GM12891 (cell line): ENCODE measurements at places on chromosomes 7 and 10.
A peak's percentile ranks its signal among the peaks of the same experiment; 100 is the strongest.

- no peak for DNase-seq
Observed at GRCh38 chr7:105353752-105354328, 34.9 kb downstream of the SRPK2 start.

DNA sequence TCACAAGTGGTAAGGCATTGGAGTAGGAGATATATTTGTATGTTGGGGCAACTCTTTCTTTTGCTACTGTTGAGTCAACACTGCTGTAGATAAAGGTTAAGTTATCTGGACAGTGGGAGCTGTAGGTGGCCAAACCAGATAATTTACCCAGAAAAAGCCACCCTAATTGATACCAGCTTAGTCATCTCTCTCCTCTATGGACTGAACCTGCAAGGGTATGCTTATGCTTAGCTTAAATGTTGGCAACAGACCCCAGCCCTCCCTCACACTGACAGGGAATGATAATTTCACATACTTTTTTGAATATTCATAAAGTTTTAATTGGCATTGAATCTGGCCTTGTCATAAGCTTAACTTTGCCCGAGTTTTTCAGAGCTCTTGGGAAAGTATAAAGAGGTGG is 66.3 kb downstream of the CREB5 start:
- no peak for DNase-seq

GRCh38 chr10:101780818-101781654 is 2.2 kb downstream of the NPM3 start:
- DNase-seq = peak; percentile 75

- DNase-seq = no peak
Observed at GRCh38 chr7:16811551-16811950, 6.8 kb upstream of the AGR2 start.

DNA sequence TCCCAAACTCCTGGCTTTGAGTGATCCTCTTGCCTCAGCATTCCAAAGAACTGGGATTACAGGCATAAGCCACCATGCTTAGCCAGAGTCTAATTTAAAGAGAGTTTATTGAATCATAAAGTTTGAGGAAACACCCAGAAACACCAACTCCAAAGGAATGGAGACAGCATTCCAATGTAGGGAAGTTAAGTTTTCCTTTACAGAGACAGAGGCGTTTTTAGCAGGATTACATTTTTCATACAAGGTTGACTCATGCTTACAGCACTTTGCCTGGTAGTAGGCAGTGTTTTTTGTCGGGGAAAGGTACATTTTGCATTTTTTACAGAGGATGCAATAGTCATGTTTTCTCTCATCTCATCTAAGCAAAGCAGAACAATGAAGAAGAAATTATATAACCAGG is 18.9 kb upstream of the OPN4 start:
- DNase-seq = no peak

GRCh38 chr10:17144757-17145156 is 15.1 kb upstream of the CUBN start:
- DNase-seq = no peak
